Foreskin melanocyte (primary cell): ENCODE measurements at places on chromosomes 1 and 21.

DNA sequence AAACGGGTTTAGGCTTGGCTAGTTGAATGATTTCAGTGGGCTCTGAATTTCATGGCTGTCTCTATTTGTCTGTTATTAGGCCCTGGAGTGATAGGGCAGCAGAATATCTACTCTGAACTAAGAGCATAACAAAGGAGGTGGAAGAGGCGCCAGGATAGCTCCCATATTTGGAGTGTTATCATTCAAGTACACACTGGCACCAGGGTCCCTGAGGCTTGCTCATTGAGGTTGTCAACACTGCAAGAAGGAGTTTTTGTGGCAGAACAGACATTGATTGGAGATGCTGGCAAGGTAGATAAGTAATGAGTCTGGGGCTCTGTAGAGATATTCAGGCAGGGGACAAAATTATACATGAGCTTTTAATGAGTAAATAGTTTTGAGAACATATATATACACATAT lies 1748.4 kb downstream of the MRPL39 start:
- DNase-seq = no peak

DNA sequence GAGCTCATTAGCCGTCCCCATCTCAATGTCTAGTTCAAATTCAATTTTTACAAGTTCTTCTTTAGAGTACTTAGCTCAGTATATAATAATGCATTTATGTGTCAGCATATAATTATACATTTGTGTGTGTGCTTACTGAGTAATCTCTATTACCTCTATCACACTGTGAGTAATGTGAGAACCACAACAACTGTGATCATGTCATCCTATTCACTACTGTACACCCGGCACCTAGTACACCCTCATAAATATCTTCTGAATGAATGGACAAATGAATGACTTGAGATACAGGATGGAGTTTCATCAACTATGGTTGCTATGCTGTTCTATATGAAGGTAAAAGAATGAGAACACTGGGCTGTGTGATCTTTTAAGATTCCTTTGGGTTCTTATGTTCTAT lies 124.0 kb downstream of the GPATCH2 start:
- DNase-seq = peak; percentile 5

GRCh38 chr1:18211764-18212163 lies 104.2 kb downstream of the IGSF21 start:
- DNase-seq = no peak

DNA sequence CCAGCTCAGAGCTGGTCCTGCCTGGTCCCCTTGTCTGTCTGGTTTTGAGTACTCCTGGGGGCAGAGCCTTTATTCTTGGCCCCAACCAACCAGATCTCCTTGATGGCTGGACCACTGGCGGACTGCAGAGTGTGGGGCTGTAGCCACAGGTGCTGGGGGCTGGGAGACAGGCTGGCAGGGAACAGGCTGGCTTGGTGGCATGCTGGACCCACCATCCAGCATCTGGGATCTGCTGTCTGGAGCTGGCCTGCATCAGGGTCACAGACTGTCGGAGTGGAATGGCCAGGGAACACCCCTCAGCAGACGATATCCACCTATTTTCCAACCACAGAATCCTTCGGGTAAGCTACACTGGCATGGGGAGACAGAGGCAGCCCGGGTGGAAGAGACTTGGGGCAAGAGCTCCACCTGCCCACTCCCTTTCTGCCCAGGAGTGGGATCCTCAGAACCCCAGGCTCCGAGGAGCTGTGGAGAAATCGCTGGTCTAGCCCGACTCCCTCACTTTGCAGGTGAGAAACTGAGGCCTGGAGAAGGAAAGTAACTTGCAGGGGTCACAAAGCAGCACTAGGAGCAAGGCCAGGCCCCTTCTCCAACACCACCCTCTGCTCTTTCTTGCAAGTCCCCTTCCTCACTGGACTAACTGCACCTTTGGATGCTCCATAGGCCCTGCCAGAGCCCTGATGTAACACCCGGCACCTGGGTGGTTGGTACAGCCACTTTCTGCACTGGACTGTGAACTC lies 40.6 kb downstream of the TNNT2 start:
- DNase-seq = no peak

GRCh38 chr21:31184459-31184858 lies 146.2 kb upstream of the KRTAP19-8 start:
- no peak for DNase-seq

GRCh38 chr21:25107708-25108107 lies 499.6 kb downstream of the MRPL39 start:
- DNase-seq = no peak

GRCh38 chr1:114310695-114311271 lies 157.1 kb upstream of the SYT6 start:
- DNase-seq = peak; percentile 31

GRCh38 chr21:35811191-35811806 lies 249.0 kb downstream of the SETD4 start:
- DNase-seq = no peak

- no peak for DNase-seq
These were observed 11.4 kb upstream of the ASCL5 start for GRCh38 chr1:201138311-201138840.

GRCh38 chr1:110484801-110485200 lies 33.9 kb downstream of the PROK1 start:
- no peak for DNase-seq

DNA sequence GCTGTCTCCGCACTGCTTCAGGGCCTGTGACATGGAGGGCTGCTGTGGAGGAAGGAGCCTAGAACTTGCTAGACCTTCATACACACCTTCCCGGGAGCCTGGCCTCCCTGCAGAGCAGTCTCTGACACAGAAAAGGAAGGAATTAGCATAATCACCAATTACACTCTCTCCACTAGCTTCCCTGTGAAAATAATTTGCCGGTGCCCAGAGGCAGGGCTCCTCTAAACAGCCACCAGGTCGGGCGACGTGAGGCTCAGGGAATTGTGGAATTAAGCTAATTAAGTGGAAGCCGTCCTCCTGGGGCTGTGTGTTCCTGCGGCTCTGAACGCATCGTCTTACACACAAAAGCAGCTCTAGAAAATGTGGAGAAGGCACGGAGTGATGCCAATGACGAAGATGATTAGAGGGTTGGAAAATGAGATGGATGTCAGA lies 82.6 kb downstream of the NENF start:
- no peak for DNase-seq

DNA sequence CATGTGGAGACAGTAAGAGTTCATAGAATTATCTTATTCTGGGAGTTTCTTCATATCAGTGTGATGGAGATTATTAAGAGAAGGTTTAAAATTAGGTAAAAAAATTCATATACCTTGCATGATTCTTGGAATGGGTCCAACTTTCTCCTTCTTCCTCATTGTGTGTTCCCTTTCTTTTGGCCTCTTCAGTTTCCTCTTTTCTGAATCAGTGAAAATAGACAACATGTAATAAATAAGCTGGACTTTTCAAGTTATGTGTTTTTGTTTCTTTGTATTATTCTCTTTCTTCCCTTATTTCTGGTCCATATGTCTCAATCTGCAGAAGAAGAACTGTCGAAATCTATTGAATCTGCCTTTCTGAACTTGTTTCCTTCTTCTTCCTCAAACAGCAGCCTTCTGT lies 30.5 kb downstream of the C4BPA start:
- no peak for DNase-seq

DNA sequence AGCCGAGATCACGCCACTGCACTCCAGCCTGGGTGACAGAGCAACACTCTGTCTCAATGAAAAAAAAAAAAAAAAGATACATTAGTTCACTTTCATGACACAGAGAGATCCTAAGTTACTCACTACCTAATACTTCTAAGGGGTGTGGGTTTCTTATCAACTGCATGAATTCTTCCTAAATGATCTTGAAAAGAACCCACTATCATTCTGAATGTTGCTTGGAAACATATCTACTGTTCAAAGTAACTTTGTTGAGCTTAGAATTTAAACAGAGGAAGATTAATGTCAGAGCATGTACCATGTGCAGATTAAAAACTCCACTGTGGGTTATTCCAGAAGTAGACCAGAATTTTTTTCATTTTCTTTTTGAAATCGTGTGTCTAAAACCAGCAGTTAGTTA lies 241.5 kb downstream of the LTN1 start:
- DNase-seq = no peak

DNA sequence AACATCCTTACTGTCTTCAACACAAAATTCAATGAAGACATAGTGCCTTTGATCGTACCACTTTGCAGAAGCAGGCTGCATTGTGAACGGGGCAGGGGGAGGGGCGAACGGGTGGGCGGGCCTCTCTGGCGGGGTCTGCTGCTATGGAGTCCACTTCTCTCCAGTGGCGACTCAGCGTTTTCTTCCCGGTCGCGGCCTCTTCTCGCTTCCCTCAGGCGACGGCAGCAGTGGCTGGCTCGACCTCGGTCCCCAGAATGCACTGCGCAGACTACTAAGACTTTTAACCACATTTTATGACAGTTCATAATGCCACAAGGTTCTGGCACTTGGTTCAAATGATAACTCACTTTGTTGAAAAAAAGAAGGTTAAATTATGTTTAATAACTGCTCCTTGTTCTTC lies 21.2 kb downstream of the GBP2 start:
- no peak for DNase-seq

- no peak for DNase-seq
These were observed 112.5 kb upstream of the F3 start for GRCh38 chr1:94654031-94654430.

GRCh38 chr1:9126511-9126910 lies 2.4 kb downstream of the GPR157 start:
- DNase-seq = no peak

- no peak for DNase-seq
These were observed 281.9 kb upstream of the POU3F1 start for GRCh38 chr1:38328278-38329035.

GRCh38 chr1:153598309-153599172 lies 14.4 kb downstream of the S100A16 start:
- DNase-seq = peak; percentile 69

DNA sequence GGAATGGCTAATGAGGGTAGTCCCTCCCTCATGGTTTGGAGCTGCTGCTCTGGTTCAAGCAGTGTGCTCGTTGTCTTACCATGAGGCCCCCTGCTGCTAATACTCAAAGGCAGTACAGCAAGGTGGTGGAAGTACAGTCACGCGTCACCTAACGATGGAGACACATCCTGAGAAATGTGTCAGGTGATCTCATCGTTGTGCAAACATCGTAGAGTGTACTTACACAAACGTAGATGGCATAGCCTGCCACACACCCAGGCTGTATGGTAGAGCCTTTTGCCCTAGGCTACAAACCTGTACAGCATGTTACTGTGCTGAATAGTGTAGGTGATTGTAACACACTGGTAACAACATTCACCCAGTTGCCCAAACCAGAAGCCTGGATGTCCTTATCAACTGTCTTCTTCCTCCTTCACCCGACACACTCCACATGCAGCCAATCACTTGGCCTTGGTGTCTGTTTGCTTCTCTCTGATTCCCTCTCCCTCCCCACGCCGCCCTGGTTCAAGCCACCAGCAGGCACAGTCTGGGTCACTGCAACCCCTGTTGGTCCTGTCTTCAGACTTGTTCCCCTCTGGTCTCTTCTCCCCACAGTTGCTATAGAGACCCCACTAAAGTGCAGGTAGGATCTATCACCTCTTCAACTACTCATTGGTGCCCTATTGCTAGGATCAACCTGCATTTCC lies 6.0 kb upstream of the KCNA2 start:
- no peak for DNase-seq

DNA sequence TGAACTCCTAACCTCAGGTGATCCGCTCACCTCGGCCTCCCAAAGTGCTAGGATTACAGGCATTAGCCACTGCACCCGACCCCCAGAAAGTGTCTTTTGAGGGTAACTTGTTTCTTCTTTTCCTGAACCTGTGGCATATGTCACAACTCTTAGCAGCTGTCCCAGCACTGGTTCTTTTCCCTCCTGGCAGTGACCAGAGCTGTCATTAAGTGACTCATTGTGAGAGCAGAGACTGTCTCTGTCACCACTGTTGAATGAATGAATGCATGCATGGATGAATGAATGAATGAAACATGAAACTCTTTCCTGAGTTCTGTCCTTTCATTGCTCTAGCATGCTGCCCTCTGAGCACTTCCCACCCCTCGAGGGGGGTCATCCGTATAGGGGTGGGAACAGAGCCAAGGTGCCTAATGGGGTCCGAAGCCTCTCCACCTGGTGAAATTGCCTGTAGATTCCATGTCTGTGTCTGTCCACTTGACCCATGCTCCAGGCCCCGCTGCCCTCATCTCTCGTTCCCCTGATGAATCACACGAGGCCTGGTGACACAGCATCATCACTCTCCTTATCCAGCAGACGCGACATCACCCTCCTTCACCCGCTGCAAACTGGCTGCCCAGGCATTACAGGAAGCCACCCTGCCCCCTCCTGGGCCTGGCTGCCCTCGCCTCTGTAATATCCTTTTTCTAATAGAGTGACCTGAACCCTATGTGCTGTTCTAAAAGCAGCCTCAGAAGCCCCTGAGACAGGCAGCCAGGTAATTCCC lies 75.0 kb downstream of the IGSF21 start:
- no peak for DNase-seq

DNA sequence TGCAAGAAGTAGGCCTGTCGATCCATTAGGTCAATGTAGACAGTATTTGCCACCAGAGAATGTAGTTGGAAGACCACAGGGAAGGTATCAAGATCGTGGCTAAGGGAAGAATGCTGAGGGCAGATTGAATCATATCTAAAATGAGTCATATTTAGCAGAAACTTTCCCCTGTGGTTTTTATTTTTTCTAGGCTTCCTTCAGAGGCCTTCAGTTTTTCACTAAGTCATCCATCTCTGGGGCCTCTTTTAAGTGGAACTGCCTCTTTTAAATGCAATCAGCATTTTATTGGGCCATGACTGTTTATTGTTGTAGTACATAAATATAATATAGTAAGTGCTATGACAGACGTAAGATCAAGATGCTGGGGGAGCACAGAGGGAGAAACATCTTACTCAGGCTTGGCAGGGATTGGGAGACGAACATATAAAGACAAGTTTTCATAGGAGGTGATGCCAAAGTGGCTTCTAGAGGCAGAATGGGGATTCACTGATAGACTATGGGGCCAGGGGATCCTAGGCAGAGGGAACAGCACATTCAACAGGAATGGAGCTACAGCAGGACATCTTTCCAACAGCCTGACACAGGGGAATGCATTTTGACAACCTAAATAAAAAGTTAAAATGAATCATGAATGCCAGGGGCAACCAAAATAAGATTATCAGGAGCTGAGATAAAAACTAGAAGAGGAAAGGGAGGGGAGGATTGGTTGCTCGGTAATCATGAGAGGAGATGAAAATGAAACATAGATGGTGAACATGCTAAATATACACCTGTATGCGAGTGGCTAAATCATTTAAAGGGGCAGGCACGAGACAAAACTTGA lies 20.1 kb downstream of the UBE2U start:
- no peak for DNase-seq

GRCh38 chr1:204174958-204175357 lies 8.8 kb upstream of the REN start:
- DNase-seq = no peak

DNA sequence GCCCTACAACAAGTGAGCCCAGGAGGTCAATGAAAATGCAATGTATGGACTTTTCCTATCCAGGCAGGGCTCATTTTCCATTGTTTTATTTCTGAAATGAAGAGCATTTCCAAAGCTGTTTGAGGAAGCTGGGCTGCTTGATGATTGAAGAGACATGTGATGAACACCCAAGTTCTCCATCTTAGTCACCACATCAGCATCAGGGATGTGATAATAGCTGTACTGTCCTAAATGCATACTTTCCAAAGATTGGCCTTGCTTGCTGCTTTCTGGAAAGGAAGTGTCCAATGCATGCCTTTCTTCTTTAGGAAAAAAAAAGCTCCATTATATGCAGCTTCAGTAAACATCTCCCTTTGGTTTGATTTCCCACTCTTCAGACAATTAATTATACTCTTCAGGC lies 425.9 kb upstream of the RUNX1 start:
- peak; percentile 97 for DNase-seq

GRCh38 chr1:234597894-234598293 lies 12.1 kb downstream of the IRF2BP2 start:
- no peak for DNase-seq

- DNase-seq = no peak
These were observed 92.6 kb downstream of the TPR start for GRCh38 chr1:186282466-186282865.
